Activated CD8-positive, alpha-beta memory T cell treated with anti-CD3 and anti-CD28 coated beads for 4 hours (primary cell): ENCODE measurements at places on chromosomes 4 and X.

DNA sequence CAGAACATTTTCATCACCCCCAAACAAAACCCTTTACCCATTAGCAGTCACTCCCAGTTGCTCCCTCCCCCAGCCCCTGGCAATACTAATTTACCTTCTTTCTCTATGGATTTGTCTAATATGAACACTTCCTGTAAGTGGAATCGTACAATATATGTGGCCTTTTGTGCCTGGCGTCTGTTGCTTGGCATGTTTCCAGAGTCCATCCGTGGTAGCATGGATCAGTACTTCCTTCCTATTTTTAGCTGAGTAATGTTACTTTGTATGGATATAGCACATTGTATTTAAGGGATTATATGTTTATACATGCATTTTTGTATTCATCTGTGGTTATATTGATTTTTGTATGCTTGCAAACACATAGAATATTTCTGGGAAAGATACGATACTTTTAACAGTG, 48.2 kb downstream of the PPEF1 start:
- no peak for DNase-seq

DNA sequence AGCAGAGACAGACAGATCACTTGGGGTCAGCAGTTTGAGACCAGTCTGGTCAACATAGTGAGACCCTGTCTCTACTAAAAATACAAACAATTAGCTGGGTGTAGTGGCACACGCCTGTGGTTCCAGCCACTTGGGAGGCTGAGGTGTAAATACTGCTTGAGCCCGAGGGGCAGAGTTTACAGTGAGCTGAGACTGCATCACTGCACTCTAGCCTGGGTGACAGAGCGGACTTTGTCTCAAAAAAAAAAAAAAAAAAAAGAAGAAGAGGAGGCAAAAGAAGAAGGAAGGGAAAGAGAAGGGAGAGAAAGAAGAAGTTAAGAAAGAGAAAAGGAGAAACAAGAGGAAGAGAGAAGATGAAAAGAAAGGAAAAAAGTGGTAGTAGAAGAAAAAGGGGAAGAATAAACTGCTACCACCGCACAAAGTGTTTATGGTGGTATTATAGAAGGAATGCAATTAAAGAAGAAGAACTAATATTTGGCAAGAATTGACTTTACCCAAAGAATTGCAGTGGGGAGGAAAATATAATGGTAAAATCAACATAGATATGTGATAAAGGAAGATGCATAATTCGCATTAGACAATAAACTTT, 19.6 kb upstream of the NSUN7 start:
- DNase-seq: no peak

- no peak for DNase-seq
These were observed 34.7 kb downstream of the SORCS2 start for GRCh38 chr4:7227008-7227407.

GRCh38 chrX:68292471-68292870, 140.8 kb downstream of the OPHN1 start:
- DNase-seq: no peak

DNA sequence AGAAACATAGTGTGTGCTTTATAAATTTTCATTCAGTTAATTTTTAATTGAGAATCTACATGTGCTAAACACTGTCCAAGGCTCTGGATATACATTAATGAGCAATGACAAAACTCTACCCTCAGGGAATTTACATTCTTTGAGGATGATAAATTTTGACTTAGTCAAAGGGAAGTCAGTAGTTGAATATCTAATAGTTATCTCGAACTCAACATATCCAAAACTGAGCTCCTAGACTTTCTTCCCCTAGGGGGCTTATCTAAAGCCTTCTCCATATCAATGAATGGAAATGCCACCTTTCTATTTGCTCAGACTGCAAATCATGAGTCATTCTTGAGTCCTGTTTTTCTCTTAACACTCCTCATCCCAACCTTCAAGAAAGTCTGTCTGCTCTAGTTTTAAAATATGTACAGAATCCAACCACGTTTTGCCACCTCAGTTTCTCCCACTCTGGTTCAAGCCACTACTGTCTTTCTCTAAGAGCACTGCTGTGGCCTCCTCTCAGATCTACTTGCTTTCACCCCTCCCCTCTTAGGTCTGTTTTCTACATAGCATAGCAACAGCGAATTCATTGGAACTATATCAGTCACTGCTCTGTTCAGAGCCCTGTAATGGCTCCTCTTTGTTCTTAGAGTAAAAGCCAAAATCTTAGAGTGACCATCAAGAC, 9.5 kb downstream of the PARM1 start:
- DNase-seq: no peak

GRCh38 chr4:107736924-107737448, 17.0 kb upstream of the PAPSS1 start:
- peak; percentile 20 for DNase-seq

DNA sequence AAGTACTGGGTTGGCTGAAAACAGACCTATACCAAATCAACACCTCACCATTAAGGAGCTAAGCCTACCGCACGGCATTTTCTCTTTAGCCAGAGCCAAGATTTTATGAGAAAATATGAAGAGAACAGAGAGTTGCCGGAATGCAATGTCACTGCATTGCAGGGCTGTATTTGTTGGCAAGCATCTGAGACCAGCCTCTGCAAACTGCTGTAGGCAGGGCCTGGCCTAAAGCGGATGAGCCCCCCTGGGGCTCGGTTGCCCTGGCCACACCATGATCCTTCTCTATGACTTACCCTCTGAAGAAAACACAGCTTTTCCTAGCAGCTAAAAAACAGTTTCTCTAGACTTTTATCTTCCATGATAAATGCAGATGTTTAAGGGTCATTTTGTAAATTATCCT, 120.5 kb upstream of the SORBS2 start:
- no peak for DNase-seq

- no peak for DNase-seq
These were observed 57.6 kb downstream of the DOCK11 start for GRCh38 chrX:118553042-118553710.

- DNase-seq: no peak
These were observed 4.5 kb downstream of the C1GALT1C1 start for GRCh38 chrX:120625371-120625770.
